ENCODE measurements at places on chromosomes 11 and 22. TPM values are rescaled to one million over a fixed set of nuclear protein-coding genes. Genes with fewer than 3 reads are reported as not detected.

DNA sequence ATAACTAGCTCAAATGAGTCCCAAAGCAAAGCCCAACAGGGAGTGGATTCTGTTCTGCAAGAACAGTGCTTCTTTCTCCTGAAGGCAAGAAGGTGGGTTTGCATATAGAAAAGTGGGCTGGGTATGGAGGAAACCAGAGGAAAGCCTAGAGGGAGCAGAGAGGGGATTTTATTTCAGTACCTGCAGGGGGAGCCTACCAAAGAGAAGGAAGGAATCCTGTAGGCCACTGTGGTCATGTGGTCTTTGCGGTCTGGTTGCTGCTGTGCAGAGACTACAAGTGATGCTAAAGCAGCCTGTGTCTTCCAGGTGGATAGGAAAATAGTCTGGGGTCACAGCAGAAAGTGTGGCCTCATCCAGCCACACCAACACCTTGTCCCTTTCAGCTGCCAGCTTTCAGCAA lies 33.2 kb upstream of the ZBTB16 start:
- no peaks in the 10 kb centered on the region for H3K4me1 ChIP-seq
- no peaks in the 10 kb centered on the region for H3K36me3 ChIP-seq
- H3K27ac ChIP-seq: no peak overlapping the region
- H3K27me3 ChIP-seq: peaks cover 33% of the 10 kb centered on the region
- no peak overlapping the region for H3K4me3 ChIP-seq

DNA sequence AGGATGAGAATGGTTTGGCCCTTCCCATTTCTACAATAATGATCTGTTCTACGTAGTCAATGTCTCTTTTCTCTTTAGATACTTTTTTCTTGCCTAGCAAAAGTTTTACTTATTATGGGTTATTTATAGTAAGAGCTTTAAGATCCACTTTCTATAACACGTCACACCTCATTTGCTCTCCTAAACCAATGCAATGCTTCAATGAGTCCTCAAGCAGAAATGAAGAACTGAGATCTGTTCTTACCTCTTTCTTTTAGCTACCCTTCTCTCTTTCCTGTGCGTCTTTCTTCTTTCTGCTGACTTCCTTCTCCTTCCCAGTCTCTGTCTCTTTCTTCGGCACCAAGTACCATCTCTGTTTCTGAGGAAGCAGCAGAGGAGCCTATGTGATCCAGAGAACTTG lies 61.8 kb downstream of the SNX19 start:
- no peaks in the 10 kb centered on the region for H3K4me1 ChIP-seq
- no peak for DNase-seq
- no peak overlapping the region for H3K27ac ChIP-seq
- H3K27me3 ChIP-seq: no peaks in the 10 kb centered on the region

- no peaks in the 10 kb centered on the region for H3K4me1 ChIP-seq
- no peaks in the 10 kb centered on the region for H3K27me3 ChIP-seq
- DNase-seq: no peak
- no peak overlapping the region for H3K4me3 ChIP-seq
Observed at GRCh38 chr11:25163421-25163820, 666.6 kb downstream of the LUZP2 start.

The CCDC15 gene
- 0.71 TPM for total RNA-seq

DNA sequence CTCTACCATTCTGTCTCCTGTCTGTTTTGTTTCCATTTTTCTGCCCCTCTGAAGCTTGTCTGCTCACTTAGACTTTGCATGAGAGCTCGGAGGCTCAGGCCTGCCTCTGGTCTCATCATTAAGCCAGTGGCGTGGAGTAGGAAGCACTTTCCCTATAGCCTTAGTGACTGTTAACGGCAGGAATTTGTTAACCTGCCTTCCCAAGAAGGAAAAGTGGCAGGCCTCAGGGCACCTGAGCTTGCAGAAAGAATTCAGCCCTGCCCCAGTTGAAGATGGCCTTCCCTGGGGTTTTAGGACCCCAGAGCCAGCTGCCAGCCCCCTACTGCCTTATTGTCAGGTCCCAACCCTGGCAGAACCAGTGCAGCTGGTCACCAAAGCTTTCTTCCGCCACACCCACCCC lies 93.2 kb downstream of the PKNOX2 start:
- no peak overlapping the region for H3K27ac ChIP-seq
- no peak overlapping the region for H3K4me3 ChIP-seq
- H3K27me3 ChIP-seq: no peaks in the 10 kb centered on the region
- H3K4me1 ChIP-seq: peaks cover 26% of the 10 kb centered on the region
- no peaks in the 10 kb centered on the region for H3K36me3 ChIP-seq
- DNase-seq: no peak

- peaks cover 5% of the 10 kb centered on the region for H3K36me3 ChIP-seq
- peak overlapping the region; percentile 100 for H3K27ac ChIP-seq
- peaks cover 87% of the 10 kb centered on the region for H3K4me1 ChIP-seq
Observed at GRCh38 chr11:2381494-2382128, 4.5 kb downstream of the CD81 start.

DNA sequence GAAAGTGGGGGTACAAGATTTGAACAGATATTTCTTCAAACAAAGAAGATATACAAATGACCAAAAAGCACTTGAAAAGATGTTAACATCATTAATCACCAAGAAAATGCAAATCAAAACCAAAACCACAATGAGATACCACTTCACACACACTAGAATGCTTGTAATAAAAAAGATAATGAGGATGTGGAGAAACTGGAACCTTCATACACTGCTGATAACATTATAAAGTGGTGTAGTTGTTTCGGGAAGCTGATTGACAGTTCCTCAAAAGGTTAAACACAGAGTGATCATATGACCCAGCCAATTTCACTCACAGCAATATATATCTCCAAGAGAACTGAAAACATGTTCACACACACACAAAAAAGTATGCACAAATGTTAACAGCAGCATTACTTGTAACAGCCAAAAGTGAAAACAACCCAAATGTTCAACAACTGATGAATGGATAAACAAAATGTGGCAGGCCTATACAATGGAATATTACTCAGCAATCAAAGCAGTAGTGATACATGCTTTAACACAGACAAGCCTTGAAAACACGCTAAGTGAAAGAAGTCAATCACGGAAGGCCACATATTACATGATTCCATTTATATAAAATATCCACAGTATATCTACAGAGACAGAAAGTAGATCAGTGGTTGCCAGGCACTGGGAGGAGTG lies 15.1 kb downstream of the PITPNB start:
- no peak for DNase-seq
- no peak overlapping the region for H3K27ac ChIP-seq
- H3K27me3 ChIP-seq: no peaks in the 10 kb centered on the region
- H3K4me3 ChIP-seq: no peak overlapping the region
- peaks cover 39% of the 10 kb centered on the region for H3K36me3 ChIP-seq
- peaks cover 14% of the 10 kb centered on the region for H3K4me1 ChIP-seq

DNA sequence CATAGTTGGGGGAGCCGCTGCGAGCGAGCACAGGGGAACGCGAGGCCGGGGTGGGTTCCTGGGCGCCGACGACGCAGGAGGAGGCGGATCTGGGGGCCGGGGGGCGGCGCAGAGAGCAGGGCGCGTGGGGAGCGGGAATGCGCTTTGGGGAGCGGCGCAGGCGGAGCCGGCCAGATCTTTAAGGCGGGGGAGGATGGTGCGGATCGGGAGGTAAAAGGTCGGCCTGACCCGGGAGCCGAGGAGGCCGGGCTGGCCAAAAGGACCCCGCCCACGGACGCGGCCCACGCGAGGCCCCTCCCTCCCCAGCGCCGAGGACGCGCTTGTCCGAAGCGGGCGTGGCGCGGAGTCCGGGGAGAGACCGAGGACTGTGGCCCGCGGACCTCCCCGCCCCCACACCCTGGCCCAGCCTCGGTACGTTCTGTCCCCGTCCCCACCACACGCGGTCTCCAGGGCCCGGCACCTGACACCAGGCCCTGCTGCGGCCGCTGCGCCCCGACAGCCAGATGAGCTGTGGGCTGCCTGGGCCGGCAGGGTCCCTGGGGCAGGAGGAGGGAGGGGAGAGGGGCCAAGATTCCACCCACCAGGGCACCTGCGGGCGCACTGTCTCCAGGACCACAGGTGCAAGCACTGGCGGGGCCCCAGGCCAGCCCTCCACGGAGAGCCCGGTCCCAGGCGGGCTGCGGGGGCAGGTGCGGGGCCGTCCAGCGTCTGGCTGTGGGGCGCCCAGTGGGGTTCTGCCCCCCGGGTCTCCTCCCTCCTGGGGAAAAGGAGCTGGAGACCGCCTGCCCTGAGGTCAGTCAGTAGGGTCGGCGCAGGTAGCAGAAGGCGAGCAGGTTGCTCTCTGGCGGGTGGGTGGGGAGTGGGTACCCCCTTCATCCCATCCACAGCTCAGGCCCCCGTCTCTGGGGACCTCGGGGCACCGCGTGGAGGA lies 10.9 kb downstream of the PIM3 start:
- no peaks in the 10 kb centered on the region for H3K36me3 ChIP-seq
- DNase-seq: no peak
- H3K27me3 ChIP-seq: no peaks in the 10 kb centered on the region
- peak overlapping the region; percentile 94 for H3K27ac ChIP-seq

All from esophagus muscularis mucosa (tissue), 4 donors.